Effector CD4-positive, alpha-beta T cell (primary cell): ENCODE measurements at places on chromosomes 1 and 21.

DNA sequence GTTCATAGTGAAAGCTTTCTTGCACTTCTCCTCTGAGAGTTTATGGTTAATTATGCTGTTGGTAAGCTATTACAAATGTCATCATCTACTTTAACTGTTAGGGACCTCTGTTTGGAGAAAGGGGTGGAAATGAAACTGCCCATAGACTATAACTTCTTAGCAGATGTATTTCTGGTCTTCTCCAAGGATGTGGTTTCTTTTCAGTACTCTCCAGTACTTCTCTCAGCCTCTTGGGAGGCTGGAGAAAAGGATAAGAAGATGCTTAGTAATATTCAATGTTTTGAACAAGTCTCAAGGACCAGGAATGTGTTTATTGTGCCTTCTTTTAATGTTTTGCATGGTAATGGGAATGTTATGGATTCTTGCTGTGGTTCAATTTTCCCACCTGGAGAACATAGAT is 60.4 kb downstream of the LAMC2 start:
- no peak for DNase-seq

GRCh38 chr1:213444224-213444623 is 393.2 kb downstream of the RPS6KC1 start:
- no peak for DNase-seq

DNA sequence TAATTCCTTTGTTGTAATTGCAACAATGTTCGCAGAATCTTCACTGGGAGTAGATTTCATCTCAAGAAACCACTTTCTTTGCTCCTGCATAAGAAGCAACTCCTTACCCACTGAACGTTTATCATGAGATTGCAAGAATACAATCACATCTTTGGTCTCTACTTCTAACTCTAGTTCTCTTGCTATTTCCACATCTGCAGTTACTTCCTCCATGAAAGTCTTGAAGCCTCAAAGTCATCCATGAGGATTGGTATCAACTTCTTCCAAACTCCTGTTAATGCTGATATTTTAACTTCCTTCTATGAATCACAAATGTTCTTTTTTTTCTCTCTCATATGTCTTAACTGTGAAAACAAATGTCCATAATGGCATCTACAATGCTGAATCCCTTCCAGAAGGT is 118.6 kb upstream of the RAB4A start:
- no peak for DNase-seq

DNA sequence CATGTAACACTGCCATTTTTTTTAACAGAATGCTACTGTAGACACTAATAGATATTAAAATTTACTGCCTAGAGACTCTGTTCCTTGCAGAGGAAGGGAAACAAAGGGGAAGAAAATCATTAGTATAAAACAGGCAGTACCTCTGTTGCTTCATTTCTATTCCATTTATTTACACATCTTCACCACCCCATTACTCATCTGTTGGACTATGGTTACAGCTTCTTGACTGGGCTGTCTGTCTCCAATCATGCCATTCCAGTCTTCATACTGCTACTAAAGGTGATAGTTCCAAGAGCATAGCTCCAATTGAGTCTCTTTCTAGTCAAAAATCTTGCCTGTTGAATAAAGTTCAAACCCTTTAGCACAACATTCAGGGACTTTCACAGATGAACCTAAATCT is 22.2 kb upstream of the GPR25 start:
- no peak for DNase-seq

DNA sequence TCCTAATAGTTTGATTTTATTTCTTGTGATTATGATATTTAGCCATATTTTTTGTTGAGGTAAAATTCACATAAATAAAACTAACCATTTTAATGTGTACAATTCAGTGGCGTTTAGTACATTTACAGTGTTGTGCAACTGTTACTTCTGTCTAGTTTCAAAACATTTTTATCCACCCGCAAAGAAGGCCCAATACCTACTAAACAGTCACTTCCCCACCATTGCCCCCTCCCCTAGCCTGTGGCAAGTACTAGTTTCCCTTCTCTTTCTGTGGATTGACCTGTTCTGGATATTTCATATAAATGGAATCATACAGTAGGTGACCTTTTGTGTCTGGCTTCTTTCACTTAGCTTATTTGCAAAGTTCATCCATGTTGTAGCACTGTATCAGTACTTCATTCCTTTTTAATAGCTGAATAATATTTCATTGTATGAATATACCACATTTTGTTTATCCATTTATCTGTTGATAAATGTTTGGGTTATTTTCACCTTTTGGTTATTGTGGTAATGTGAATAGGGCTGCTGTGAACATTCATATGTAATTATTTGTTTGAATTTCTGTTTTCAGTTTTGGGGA is 4.1 kb downstream of the FLVCR1 start:
- no peak for DNase-seq

- DNase-seq = no peak
Observed at GRCh38 chr1:180270530-180271271, 40.6 kb downstream of the LHX4 start.

- no peak for DNase-seq
Observed at GRCh38 chr1:193626695-193627094, 440.3 kb upstream of the B3GALT2 start.

DNA sequence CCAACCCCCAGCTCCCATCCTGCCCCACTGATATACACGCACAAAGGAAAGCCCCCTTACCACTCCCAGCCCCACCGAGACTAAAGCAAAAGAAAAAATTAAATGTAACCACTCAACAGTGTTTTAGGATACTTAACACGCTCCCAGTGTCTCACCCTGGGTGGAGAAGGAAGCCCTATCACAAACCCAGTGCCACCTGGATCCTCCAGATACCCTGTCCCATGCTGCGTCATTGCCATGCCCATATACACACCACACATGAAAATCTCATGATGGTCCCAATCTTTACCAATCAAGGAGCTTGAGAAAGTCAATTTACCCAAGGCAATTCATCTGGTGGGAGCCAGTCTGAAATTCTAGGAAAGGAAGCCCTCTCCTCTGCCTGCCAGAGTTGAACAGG is 11.2 kb downstream of the KIAA1614 start:
- DNase-seq = no peak

DNA sequence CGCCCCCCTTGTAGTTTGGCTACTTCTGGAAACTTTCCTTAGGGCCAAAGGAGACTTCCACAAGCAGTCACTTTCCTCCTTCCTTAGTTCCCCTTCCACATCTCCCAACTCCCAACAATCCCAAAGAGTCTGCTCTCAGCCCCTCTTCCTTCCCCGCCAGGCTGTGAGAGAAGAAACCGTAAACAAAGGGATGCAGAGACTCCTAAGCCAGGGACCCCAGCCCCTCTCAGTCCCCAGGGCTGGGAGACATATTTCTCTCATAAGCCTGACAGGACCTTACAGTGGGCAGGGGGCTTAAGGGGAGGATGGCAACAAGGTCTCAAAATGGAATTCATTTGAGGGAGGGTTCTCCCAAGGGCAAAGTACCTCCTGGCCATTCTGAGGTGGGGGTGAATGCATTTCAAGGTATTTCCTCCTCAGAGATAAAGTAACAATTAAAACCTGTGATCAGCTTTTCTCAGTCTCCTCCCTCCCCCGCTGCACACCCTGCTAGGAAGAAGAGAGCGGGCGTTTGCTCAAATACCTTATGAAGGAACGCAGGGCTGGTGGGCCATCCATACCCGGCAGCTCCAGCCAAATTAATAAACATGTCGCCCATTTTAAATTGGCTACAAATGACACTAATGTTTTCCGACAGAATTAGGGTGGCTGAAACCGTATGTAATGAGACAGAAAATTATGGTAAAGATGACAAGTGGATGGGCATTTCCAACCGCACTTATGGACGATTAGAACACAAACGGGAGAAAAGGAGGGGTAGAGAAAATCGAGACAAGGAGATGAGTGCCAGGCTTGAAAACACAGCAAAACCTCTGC is 4.0 kb downstream of the BARHL2 start:
- DNase-seq = no peak

- DNase-seq = no peak
Observed at GRCh38 chr1:221327954-221328353, 413.9 kb downstream of the DUSP10 start.

- DNase-seq = no peak
Observed at GRCh38 chr1:39409055-39409816, 82.2 kb upstream of the BMP8A start.

- DNase-seq = no peak
Observed at GRCh38 chr1:222087221-222087920, 345.5 kb upstream of the DUSP10 start.

DNA sequence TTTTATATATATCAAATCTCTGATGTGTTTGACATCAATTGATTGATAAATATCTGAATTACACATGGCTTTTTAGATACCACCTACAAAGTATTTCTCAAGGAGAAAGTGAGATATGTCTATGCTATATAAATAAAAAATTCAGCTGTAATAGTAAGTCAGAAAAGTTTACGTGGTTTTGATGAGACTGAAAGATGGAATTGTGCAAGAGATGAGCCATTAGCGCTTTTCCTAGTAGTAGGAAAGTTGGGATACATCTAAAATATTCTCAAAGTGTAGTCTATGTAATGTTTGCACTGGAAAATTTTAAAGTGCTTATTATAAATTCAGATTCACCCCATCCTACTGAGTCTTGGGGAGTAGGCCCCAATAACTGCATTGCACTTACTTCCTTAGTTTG is 49.1 kb downstream of the SGIP1 start:
- DNase-seq = no peak

GRCh38 chr1:90007979-90008404 is 13.1 kb downstream of the ZNF326 start:
- DNase-seq = no peak

DNA sequence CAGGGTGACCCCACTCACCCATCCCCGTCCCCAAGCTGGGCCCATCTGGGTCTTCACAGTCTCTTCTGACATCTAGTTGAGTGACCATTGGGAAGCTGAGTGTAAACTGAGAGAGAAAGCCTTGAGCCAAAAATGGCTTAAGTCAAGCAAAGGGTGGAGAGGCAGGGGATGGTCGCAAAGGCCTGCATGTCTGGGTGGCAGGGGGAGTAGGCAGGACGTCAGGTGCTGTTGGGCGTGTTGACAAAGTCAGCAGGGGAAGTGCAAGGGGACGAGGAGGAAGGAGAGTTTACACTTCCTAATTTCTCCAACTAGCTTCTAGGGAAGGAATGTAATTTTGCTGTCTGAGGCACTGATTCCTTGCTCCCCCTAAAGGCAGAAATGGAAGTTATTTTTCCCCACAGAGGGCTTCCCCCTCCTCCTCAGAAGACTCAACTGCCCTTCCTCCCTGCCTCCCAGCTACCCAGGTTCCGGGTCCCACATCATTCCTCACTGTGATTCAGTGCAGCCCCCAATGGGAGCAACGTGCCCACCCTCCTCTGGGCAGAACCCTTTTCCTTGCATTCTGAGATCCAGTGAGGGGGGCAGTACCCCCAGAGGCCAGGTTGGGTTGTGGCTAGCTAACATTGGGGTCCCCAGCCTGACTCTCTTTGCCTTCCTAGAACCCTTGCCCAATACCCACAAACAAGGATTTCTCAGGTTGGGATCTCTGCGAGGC is 1.2 kb upstream of the ADORA1 start:
- DNase-seq = no peak

GRCh38 chr21:45865106-45865835 is 116.3 kb upstream of the COL6A1 start:
- no peak for DNase-seq

DNA sequence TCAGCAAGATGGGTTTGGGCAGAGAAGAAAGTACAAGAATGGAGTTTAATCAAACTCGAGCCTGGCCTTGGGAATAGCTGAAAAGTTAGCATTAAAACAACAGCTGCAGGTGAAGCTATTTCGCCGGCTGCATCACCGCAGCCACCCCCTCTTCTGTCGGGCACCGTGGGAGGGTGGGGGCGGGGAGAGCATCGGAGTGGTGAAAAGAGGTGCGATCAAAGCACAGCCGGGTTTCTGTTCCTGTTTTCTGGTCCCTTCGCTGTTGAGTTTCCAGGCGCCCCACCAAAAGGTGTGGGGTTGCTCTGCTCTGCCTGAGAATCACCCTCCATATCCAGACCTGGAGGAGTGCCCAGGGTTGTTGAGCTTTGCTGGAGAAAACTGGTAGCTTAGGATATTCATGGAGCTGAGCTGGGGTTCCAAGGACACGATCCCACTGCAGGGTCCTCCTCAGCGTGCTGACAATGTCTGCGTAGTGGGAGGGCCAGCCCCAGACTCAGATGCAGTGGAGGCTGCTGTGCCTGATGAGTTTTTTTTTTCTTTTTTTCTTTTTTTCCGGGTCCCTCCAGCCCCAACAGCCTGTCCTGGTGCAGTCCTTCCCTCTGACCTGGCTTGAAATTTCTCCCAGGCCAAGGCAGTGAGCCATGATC is 127.5 kb upstream of the C1orf174 start:
- DNase-seq = no peak

DNA sequence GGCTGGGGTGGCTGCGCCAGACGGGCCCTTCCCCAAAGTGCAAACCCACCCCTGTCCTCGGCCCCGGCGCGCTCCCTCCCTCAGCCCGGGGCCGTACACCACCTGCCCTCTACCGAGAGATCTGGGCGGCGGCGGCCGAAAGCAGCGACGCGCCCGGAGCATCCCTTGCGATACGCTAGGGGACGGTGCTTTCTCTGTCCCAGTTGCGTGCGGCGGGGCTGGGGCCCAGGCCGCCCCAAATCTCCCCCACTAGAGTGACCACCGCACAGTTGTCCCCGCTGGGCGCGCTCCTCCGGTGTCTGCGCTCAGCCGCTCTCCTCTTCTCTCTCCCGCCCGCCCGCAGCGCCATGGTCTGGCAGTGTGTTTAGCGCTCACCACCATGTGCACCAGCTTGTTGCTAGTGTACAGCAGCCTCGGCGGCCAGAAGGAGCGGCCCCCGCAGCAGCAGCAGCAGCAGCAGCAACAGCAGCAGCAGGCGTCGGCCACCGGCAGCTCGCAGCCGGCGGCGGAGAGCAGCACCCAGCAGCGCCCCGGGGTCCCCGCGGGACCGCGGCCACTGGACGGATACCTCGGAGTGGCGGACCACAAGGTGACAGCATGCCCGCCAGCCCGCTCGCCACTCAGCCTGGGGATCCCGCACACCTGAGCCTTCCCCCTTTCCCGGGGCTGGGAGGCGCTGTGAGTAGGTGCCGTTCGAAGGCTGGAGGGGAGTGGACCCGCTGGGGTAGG is 1.0 kb downstream of the ST6GALNAC5 start:
- DNase-seq = no peak

GRCh38 chr1:4634793-4635406 is 19.5 kb upstream of the AJAP1 start:
- no peak for DNase-seq

DNA sequence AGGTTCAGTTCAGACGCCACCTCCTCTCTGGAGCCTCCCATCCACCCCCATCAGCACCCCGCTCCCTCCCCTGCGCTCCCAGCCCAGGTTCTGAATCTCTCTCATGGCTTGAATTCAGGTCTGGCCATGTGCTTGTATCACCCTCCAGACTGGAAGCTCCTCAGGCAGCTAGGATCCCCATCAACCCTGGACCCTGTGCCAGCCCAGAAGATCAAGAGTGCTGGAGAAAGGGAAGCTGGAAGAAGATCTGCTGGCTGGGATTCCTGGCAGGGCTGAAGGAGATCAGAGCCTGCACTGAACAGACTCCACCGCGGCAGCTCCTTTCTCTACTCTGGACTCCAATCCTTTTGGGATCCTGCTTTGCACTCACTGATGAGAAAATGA is 11.7 kb upstream of the TINAGL1 start:
- no peak for DNase-seq

- DNase-seq = no peak
Observed at GRCh38 chr1:166129006-166129405, 37.8 kb downstream of the FAM78B start.

- DNase-seq = no peak
Observed at GRCh38 chr1:3079381-3080052, 10.5 kb downstream of the PRDM16 start.
